ENCODE measurements at places on chromosomes 6 and 20.
A peak's percentile ranks its signal among the peaks of the same experiment; 100 is the strongest.

- peak; percentile 92 for DNase-seq
These were observed 171.4 kb downstream of the ZFAND3 start for GRCh38 chr6:37990762-37991525.

- DNase-seq, result peak; percentile 73
These were observed 138.6 kb downstream of the AHI1 start for GRCh38 chr6:135358985-135359384.

GRCh38 chr6:36716476-36717093, 19.0 kb downstream of the RAB44 start:
- DNase-seq, result no peak

DNA sequence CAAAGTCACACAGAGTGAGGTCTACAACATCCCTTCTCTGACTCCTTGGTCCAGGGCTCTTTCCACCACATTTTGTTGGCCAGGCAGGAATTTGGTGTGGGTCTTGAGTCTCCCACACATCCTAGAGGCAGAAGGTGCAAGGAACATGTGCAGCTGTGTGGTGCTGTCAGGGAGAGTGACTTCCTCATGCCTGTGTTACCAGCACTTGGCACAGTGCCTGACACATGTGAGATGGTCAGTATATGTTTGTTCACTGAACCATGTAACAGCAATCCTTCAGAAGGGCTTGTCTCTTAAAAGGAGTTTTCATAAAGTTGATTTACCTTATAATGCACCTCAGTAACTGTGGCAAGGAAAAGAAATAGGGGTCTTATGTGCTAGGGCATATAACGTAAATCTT, 168.5 kb downstream of the CDC5L start:
- no peak for DNase-seq

GRCh38 chr6:12802440-12802839, 85.9 kb downstream of the PHACTR1 start:
- no peak for DNase-seq

GRCh38 chr20:19560881-19561480, 197.1 kb upstream of the RIN2 start:
- DNase-seq, result no peak

DNA sequence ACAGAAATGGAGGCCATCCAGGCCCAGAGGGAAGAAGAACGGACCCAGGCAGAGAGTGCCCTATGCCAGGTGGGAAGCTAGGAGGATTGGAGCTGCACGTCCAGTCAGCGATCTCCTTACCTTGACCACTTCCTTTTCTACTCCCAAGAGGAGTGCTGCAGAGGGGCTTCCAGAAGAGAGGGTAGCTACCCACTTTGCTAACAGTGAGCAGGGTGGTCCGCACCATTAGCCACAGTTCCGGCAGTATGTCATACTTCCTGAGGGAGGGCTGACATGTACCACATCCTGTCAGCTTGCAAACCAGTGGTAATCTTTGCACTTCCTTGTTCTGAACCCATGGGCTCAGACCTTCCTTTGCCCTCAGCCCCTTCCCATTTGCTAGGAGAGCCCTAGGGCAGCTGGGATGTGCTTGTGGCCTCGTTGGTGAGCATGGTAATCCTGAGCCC, 35.4 kb downstream of the CEP250 start:
- DNase-seq, result no peak

DNA sequence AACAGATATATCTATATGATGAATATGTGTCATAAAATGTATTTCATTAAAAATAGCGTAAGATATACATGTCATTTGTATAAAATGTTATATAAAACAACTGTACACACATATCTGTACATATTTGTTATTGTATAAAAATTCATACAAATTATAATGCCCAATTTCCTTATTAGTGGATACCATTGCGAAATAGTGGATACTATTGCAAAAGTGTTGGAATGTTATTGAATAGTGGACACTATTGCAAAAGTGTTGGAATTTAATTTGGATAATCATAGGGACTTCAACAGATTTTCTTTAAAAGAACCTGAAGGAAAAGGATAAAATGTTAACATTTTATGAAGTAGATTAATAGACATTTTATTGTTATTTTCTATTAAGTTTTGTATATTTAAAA, 487.4 kb downstream of the HAO1 start:
- DNase-seq, result no peak

GRCh38 chr6:161135695-161136591, 137.9 kb downstream of the AGPAT4 start:
- DNase-seq, result no peak

DNA sequence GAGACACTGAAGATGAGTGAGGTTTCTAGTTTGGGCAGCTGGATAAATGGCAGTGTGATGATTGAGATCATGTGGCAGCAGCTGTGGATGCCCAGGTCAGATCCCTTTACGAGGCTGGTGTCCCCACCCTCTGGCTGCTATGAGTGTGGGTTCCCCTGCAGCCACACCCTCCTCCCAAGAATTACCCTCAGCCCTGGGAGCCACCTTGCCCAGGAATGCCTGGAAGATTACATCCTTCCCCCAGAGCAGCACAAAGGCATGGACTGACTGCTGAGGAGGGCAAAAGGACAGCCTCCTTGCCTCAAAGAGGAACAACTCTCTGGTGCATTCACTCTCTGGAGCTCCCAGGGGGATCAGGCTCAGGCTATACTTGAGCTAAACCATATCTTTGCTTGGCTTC, 15.0 kb upstream of the PKHD1 start:
- no peak for DNase-seq

Measured in fibroblast of lung (primary cell).